ENCODE measurements at places on chromosomes 2 and 18.

GRCh38 chr18:10139783-10140410, 226.1 kb downstream of the VAPA start:
- no peak for DNase-seq

- DNase-seq = no peak
These were observed 25.0 kb upstream of the PHLPP1 start for GRCh38 chr18:62690236-62690815.

DNA sequence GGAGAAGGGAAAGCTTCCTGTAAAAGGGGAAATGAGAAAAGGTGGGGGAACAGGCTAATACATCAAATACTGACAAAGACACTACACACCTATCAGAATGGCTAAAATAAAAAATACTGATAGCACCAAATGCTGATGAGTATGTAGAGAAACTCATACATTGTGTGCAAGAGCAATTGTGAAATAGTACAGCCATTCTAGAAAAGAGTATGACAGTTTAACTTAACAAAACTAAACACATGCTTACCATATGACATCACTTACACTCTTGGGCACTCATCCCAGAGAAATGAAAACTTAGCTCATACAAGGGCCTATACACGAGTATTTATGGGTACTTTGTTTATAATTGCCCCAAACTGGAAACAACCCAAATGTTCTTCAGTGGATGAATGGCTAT, 53.4 kb downstream of the ZNF638 start:
- DNase-seq = no peak

DNA sequence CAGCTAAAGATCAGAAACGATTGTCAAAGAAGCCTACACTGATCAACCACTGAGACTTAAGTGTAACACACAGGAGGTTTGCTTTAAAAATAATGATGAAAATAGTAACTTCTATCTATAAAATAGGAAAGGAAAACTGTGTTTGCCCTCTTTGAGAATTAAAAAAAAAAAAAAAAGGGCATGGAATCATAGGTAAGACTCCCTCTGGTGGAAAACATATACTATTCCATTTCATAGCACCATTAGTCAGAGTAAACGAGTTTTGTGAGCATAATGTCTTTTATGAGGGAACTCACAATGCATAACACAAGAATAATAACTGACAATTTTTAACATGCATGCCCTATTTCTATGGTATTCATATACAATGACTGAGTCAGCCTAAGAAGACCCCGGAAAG, 36.3 kb downstream of the SLC35F5 start:
- DNase-seq = no peak

- DNase-seq = no peak
These were observed 532.7 kb upstream of the POU3F3 start for GRCh38 chr2:104321116-104321795.

DNA sequence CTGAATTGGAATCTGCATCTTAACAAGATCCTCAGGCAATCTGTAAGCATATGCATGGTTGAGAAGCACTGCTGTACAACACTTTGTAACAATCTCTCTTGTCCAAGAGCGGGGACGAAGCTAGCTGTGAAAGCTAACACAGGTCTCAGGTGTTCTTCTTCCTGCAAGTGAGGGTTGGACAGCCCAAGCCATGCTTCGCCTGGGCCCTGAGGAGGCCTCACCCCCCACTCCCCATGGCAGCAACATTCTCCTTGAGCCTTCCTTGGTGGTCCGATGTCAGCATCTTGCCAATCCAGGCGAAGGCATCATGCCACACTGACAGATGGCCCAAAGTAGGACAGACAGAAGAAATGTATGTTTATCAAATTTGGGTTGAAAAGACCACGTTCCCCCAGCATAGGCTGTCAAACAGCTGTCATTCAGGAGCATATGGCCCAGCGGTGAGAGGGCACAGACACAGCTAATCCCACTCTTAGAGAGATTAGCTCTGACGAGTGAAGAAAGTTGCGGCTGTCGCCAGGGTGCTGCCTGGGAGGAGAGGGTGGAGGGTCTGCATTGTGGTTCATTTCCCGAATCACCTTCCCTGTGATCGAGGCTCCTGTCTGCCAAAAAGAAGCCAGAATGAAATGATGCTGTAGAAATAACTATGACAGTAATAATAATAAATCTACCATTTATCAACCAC, 344.7 kb downstream of the MYCN start:
- DNase-seq = no peak

DNA sequence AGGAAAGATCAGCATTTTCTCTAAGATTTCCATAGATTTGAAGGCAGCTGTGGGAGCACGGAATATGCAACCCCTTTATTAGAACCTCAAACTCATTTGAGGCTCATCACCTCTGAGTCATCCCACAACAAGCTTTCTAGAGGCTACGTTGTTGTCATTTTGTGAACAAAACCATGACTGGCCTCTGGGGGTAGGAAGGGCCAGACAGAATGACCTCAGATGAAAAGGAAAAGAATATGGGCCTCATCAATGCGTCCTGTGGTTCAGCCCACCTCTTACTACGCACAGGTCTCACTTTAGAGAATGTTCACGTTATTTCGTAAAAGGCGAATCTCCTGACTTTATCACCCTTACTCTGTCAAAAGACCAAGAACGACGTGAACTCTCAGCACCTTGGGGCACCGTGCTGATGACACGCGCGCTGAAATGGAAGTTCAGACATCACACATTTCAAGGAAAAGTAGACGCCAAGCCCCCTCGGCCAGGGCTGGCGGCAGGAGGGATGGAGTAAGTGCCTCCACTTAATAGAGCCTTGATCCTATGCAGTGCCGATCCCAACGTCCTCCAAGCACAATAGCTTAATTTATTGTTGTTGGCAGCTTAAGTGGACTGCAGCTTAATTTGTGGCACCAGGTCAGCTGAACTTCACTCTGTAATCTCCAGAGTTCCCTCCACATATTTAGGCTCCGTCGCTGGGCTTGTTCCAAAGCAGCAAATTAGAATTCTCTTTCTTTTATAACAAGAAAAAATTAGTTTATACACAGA, 208.3 kb downstream of the EIPR1 start:
- DNase-seq = no peak

DNA sequence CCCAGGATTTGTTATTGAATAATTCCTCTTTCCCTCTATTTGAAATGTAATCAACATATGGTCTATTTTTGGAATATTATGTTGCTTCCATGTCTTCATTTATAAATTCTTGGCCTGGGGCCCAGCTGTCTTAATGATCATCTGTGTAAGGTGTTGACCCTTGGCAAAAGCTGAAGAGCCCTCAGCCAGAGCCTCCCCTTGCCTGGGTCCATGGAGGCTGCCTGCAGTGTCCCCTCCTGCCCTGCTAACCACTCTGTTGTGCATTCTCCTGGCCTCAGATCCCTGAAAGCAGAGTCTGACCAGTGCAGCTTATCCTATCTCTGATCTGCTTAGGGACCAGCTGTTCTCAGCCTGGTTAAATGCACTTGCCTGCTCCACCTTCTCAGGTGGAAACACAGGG, 226.1 kb upstream of the APCDD1 start:
- DNase-seq = no peak

DNA sequence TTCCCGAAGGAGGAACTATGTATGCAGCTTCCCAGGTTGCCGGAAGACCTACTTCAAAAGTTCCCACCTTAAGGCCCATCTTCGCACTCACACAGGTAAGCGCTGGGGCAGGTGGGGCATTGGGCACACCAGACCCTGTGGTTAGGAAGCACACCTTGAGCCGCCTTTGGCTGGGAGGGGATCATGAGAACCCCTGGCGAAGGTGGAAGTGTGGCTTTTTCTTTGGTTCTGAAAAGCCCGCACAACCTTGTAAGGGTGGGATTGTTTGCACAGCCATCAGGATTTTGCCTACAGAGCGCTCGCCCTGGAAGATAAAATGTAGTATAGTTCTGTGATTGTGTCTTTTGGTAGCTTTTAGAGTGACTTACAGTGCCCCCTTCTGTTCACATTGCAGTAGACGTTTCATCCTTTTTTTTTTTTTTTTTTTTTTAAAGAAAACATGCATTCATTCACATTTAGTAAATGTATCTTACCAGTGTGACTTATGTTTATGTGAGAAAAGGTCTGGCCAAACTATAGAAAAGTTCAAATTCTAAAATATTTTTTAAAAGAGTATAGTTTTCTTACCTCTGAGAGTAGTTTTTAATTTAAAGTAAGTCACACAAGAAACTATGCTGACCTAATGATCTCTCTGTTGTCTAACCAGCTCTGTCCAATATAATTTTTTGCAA, 5.3 kb downstream of the KLF11 start:
- no peak for DNase-seq

DNA sequence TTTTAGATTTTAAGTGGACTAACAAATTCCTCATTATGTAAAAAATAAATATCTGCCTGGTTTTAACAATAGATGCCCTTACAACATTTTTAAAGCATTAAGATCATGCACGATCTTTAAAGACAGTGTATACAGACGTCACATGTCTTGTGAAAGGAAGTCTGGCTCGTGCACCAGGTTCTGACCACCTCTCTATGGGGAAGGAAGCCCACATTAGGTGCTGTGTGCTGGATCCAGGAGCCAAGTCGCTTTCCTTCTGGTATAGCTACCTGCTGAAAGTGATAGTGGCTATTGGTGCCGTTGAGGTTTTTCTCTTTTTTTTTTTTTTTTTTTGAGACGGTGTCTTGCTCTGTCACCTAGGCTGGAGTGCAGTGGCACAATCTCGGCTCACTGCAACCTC, 116.5 kb downstream of the NCK2 start:
- DNase-seq = no peak

DNA sequence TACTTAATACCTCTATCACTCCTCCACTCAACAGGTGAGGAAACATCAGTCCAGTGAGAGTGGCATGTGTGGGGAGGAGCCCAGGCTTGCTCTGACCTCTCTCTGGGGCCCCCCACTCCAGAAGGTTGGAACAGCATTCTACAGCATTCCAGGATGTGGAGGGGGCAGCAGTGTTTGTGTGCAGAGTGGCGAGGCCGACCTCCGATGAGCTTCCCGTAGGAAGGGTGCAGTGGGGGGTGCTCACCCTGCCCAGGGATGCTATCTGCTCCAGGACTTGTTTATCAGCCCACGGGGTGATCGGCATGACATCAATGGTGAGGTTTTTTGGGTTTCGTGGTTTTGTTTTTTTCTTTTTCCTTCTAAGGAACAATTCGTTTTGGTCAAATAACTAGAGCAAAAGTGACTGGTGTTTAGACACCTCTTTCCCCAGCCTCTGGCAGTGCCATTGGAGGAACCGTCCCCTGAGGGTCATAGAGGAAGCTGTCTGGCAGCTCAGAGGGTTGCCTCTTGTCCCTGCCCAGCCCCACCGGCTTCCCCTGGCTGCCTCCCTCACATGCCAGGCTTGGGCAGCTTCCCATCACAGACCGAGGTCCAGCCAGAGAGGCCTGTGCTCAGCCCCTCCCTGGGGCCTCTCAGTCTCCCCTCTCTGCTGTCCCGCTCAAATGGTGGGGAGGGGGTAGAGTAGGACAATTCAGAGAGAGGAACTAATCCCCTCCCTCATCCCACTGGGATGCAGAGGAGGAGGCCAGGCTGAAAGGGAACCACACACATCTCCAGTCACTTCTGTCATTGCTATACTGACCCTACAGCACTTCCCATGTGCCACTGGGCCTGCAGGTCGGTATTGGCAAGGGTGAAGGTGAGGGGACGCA, 96.5 kb downstream of the ZFP36L2 start:
- no peak for DNase-seq

DNA sequence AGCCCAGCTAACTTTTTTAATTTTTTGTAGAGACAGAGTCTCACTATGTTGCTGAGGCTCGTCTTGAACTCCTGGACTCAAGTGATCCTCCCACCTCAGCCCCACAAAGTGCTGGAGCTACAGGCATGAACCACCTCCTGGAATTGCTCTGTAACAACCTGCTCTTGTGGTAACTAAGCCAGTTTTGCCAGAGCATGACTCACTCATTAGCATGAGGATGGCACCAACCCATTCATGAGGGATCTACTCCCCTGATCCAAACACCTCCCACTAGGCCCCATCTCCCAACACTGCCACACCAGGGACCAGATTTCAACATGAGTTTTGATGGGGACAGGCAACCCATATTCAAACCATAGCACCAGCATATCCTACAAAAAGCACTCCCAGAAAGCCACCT, 348.9 kb upstream of the RAB12 start:
- DNase-seq = no peak

GRCh38 chr18:7094427-7094826, 23.2 kb downstream of the LAMA1 start:
- no peak for DNase-seq

- no peak for DNase-seq
These were observed 148.7 kb downstream of the CTIF start for GRCh38 chr18:48687346-48688042.

DNA sequence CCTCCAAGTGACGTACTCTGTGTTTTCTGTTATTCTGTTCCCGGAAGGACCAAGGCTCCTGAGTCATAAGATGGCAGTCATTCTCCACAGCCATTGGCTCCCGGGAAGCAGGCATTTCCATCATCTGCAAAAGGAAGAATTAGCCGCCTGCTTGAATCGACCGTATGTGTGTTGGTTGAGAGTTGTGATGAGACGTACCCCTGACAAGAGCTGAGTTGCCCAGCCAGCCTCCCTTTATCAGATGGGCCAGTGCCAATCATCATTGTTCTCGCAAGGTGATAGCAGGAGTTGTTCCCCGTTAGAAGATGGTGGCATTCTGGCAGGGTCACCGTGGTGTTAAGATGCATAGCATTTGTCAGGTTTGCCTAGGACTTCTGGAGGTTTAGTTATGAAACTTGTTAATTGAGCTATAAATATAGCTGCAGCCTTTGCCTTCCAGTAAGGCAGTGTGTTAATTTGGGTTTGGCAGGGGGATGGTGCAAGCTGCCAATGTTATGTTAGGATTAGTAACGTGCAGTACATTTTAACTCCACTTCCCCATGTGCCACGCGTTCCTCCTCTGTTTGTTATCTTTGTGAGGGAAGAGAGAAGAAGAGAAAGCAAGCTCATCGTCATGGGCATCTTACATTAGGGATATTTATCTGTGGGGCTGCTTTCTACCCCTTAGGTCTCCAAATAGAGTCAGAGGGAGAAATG, 652.7 kb upstream of the FANCL start:
- DNase-seq = no peak

DNA sequence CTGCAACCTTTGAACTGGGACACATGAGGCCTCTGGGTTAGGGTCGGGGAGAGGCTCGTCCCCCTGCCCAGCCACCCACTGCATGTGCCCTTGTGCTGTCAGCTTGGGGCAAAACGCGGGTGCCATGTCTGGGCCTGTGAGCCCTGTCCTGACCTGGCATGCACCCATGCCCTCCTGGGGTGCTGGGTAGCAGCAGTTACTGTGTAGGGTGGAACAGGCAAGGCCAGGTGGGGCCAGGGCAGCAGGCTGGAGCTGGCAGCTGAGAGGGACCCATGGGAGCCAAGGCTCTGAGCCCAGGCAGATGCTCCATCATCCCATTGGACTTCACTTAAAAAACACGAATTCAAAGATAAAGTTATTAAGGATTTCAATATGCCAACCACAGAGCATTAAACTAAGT, 133.8 kb upstream of the REV1 start:
- DNase-seq = no peak
